C1 segment of cervical spinal cord (tissue), 14 donors: ENCODE measurements at places on chromosomes 12 and 14.

DNA sequence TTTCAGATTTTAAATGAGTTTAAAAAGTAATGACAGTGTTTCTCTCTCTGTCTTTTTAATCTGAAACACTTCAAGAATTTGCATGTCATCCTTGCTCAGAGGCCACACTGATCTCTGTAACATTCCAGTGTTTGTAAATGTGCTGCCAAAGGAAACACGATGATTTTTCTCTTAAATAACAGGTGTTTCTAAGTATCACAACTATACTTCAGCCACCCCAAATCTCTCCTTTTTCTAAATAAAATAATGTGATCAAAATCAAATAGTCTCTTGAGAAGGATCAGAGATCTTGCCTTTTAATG lies 3.3 kb upstream of the GALC start:
- no peak for DNase-seq

GRCh38 chr12:117738233-117738632 lies 230.6 kb downstream of the KSR2 start:
- no peak for DNase-seq

GRCh38 chr14:50892255-50892654 lies 20.4 kb downstream of the ABHD12B start:
- DNase-seq, result no peak

DNA sequence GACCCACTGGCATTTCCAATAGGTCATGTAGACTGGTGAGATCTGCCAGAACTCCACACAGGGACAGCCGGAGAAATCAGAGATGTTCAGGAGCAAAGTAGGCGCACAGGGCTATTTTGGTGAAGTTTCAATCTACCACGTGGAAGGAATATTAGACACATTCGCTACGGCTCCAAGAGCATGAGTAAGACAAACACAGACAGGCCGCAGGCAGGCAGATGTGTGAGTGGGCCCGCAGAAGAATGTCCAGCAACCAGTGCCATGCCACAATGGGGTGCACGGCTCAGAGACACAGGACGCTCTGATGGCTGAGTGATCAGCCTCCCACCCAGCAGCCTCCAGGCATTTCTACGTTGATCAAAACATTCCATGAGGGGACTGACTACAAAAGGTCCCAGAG lies 10.4 kb downstream of the SLC15A4 start:
- DNase-seq, result no peak

- DNase-seq, result no peak
Measured at GRCh38 chr14:94372021-94372605, 16.3 kb downstream of the SERPINA1 start.

- no peak for DNase-seq
Measured at GRCh38 chr14:101058571-101058970, 155.0 kb upstream of the RTL1 start.

- no peak for DNase-seq
Measured at GRCh38 chr12:121926874-121927706, 8.7 kb downstream of the CFAP251 start.

GRCh38 chr12:22333713-22334409 lies 646 bp downstream of the ST8SIA1 start:
- no peak for DNase-seq

DNA sequence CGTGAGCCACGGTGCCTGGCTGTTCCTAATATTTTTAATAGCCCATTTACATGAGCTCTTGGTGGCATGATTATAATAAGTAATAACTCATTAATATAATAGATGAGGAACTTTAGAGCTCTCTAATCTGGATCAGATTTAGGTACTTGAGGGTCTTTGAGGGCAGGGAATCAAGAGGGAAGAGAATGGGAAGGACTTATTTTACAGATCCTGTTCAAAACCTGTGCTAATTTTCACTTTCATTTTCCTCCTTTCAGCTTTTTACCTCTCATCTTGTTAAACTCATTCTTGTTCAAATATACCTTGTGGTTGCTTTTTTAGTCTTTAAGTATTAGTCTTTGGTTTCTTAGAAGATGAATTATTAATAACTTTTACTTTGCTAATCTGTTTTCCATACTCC lies 5.6 kb downstream of the NECAP1 start:
- no peak for DNase-seq

DNA sequence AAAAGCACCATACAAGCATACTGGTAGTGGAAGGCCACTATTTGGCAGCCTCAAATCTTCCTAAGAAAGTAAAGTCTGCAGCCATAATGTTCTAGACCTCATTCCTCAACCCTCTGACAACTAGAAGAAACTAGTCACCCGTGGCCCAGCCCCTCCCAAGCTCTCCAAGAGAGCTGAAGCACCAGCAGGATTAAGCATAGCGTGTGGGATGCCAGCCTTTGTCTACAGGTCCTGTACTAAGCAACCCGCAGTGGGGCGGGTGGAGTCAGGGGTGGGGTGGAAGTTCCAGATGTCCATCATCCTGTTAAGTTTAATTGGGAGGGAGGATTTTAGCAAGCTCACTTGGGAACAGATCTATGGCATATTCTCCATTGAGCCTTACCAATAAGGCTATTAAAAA lies 14.2 kb downstream of the SLC11A2 start:
- no peak for DNase-seq

GRCh38 chr14:74501135-74501614 lies 7.6 kb downstream of the ISCA2 start:
- no peak for DNase-seq

DNA sequence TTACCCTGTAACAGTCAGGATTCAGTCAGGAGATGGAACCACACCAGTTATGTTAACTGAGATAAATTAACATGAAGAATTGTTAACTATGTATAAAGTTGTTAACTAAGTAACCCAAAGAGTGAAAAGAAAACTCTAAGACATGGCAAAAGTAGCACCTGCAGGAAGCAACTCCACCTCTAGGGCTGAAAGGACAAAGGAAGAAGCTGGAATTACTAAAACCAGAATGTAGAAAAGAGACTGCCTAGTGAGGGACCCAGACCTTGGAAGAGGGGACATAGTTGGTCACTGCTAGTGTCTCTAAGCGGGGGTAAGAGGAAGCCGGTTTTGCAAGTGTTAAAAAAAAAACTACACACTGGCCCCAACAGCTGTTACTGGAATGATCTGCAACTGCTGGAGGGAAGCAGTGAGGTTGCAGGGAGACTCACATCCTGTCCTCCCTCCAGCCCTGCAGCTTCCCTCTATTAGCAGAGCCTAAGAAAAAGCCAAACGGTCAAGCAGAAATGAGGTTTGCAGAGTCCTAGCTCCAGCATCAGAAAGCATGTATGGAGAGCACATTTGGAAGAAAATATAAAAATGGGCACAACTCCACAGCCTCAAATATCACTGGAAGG lies 39.8 kb downstream of the GPR135 start:
- DNase-seq, result no peak

DNA sequence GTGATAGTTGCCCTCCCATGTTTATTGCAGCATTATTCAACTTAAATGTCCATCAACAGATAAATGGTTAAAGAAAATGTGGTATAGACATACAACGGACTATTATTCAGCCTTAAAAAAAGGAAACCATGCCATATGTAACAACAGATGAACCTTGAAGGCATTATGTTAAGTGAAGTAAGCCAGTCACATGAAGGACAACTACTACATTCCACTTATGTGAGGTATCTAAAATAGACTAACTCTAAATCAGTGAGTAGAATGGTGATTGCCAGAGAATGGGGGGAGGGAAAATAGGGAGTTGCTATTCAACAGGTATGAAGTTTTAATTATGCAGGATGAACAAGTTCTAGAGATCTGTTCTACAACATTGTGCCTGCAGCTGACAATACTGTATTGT lies 10.1 kb downstream of the PCNX4 start:
- DNase-seq, result no peak

DNA sequence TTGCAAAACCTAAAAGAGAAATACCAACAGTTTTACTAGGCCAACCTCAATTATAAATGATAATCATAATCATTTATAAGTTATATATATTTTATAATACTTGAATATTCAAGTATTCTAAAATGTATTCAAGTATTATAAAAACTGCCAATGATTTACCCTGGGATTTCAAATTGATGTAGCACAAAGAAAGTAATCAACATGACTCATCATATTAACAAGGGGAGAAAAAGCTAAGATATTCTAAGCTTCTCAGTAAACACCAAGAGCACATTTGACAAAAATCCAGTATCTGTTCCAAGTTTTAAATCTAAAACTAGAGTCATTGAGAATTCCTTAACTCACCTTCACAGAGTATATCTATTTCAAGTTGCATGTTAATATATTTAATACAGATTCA lies 56.1 kb downstream of the CAPZA3 start:
- DNase-seq, result no peak

DNA sequence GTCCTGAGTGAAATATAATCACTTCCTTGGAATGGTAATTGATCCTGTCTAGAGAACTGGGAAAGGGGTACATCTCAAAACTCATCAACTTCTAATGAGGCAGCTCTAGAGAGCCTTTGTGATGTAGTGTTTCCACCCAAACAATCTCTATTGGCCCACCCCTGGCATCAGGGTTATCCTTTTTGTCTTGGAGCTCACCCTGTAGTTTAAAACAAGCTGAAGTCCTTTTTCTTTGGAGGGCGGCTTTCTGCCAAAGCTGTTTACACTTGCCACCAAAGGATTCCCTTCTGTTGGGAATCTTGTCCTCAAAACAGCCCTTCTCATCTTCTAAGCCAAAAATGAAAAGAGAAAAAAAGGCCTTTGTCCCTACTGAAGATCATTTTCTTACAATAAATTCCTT lies 60.6 kb upstream of the GTF2A1 start:
- DNase-seq, result no peak

DNA sequence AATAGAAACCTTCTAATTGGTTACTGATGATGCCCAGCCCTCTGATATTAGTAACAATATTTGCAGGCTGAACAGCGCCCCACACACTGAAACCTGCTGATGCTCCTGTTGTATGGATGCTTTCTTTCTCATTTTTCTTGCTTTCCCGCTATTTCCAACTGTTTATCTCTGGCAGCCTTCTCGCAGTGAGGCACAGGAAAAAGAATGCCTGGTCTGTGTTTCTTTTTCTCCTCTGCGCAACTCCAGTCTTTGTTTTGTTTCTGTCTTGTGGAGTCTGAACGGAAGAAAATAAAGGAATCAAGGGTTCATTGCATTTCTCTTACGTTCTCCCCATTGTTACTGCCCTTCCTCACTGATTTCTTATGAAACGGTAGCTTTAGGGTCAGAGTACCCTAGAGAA lies 451.2 kb downstream of the EGLN3 start:
- DNase-seq, result no peak

DNA sequence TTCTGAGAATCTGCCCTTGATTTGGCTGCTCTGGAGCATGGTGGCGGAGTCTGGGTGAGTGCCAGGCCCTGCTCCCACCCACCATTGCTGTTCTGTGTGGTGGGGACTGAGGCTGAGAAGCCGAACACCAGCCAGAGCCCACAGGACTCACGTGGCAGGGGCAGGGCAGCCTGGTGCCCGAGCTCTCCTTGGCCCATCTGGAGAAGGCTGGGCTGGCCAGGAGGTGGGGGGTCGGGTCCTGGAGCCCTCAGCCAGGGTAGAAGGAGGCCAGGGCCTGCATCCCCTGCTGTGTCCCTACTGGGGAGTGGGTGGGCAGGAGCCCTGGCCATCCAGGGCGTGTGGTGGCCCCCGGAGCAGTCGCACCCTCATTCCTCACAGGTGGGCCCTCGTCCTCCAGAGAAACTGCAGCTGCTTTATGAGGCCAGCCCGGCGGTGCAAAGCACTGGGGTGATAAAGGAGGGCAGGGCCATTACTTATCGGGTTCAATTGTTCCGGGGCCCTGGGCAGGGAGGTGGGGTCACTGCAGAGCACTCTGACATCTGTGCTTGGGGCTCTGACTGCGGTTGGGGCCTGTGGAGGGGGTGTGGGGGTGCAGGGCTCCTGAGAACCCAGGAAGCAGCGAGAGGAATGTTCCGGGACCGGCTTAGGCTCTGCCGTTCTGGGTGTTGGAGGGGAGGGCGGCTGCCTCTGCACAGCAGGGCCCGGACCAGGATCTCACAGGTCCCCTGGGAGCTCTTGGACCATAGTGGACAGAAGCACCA lies 217.5 kb upstream of the C14orf180 start:
- no peak for DNase-seq

- DNase-seq, result no peak
Measured at GRCh38 chr12:9049520-9050133, 60.3 kb downstream of the KLRG1 start.

DNA sequence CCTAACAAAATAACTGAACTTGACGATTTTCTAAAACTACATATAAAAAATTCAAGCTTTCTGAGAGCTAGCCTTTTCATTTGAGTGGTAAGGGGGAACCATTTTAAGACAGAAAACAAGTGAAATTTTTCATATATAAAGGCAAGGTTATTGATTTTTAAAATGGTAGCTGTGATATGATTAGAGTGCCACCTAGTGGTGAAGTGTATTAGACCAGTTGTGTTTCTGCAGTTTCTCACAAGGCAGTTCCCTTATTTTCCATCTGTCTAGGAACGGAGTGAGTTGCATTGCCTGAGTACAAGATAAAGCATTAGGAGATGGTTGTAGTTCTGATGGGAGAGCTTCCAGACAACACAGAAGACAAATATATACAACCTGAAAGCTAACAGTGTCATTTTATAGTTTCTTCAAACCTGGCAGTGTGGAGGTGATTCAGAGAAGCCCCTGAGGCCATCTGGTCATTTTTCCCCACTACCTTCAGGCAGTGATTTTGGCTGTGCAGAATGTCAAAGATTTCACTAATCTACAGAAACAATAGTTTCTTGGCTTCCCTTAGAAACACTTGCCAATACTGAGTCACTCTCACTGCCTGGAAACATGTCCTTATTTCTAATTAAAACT lies 180.8 kb downstream of the C12orf50 start:
- DNase-seq, result peak; percentile 3

DNA sequence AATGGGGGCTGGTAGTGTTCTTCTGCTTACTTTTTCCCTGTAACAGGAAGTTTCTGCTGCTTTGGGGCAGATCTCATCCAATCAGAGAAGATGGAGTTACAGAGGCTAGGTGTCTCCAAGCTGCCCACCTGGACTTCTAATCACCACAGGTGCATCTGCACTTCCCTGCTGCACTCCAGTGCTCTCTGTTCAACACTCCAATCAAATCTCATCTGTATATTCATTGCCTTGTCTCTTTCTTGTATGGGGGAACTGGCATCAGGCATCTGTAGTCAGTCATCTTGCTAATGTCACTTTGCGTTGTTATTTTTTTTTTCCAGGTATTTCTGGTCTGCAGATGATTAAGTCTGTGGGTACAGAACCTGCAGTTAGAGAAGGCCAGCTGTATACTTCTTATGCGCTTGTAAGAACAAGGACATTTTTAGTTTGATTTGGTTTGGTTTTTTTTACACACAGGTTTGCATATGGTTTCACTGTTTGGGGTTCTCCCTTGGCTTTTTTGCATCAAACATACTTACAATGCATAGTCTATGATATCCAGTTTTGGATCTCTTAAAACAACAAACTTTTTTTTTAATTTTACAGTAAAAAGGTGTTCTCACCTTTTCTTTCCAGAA lies 116.0 kb downstream of the METTL25 start:
- no peak for DNase-seq

DNA sequence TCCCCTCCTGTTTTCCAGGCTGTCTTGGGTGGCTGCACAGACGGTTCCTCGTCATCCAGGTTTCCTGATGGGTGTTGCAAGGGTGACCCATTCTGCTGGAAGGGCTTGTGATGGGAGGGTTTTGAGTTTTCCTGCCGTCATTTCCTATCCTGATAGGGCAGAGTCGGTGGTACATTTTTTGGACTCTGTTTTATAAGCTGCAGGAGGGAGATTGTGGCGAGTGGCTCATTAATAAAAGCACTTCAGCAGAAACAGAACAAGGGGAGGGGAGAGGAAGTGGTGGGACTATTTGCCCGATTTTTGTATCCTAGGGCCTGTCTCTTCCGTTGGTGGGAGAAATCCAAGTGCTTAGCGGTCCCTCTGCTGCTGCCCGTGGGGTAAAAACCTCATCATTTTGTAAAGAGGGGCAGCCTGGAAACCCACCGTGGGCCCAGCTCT lies 40.0 kb downstream of the TSPAN9 start:
- no peak for DNase-seq
